Activated naive CD8-positive, alpha-beta T cell treated with anti-CD3 and anti-CD28 coated beads for 36 hours (primary cell): ENCODE measurements at places on chromosomes 12 and 14. TPM values are rescaled to one million over a fixed set of nuclear protein-coding genes. Genes with fewer than 3 reads are reported as not detected.
A peak's percentile ranks its signal among the peaks of the same experiment; 100 is the strongest.

- peaks cover 72% of the 10 kb centered on the region for H3K4me1 ChIP-seq
- peaks cover 19% of the 10 kb centered on the region for H3K36me3 ChIP-seq
- no peaks in the 10 kb centered on the region for H3K27me3 ChIP-seq
- H3K4me3 ChIP-seq: no peak overlapping the region
- DNase-seq: no peak
Measured at GRCh38 chr14:69135133-69135532, 17.8 kb downstream of the DCAF5 start.

GRCh38 chr12:71439362-71439612, 311 bp upstream of the LGR5 start:
- H3K27me3 ChIP-seq: peaks cover 73% of the 10 kb centered on the region
- peak overlapping the region; percentile 75 for H3K4me3 ChIP-seq
- H3K36me3 ChIP-seq: no peaks in the 10 kb centered on the region
- peaks cover 16% of the 10 kb centered on the region for H3K4me1 ChIP-seq
- H3K27ac ChIP-seq: no peak overlapping the region

The NYNRIN gene
- 0.08 TPM for total RNA-seq

DNA sequence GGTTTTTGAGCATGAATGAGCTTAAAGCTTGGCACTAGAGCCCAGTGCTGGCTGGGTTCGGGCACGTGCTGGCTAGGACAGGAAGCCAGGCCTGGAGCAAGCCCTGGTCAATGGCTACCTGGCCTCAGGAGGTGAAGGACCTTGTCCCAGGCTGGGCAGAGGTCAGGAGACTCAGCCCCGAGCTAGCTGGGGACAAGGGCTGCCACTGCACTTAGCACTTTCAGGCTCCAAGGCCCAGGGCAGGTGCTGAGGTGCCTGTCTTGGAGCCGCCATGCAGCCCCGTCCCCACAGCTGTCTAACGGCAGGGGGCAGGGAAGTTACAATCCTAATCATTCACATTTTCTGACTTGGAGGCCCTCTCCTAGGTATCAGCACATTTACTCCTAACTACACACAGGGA, 4.3 kb upstream of the AQP6 start:
- H3K4me1 ChIP-seq: no peaks in the 10 kb centered on the region
- H3K27me3 ChIP-seq: peaks cover 30% of the 10 kb centered on the region
- no peak overlapping the region for H3K27ac ChIP-seq
- no peak overlapping the region for H3K4me3 ChIP-seq

The THTPA gene
- total RNA-seq: 7.6 TPM

DNA sequence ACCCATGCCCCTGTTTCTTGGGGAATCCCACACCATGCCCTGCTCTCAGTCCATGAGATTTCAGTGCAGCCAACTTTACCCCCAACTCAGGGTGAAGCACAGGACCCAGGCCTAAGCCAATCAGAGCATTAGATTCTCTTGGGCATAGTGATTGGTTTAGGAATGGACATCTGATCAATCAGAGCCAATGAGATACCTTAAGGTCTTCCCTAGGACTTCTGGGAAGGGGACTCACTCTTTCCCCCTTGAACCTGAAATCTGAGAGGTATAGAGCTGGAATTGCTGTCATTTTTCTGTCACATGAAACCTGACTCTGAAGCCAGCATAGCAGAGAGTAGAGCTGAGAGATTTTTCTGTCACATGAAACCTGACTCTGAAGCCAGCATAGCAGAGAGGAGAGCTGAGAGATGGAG, 127.1 kb downstream of the ZFP36L1 start:
- H3K27ac ChIP-seq: no peak overlapping the region
- H3K4me3 ChIP-seq: no peak overlapping the region
- no peaks in the 10 kb centered on the region for H3K27me3 ChIP-seq
- H3K36me3 ChIP-seq: peaks cover 6% of the 10 kb centered on the region
- peaks cover 33% of the 10 kb centered on the region for H3K4me1 ChIP-seq

DNA sequence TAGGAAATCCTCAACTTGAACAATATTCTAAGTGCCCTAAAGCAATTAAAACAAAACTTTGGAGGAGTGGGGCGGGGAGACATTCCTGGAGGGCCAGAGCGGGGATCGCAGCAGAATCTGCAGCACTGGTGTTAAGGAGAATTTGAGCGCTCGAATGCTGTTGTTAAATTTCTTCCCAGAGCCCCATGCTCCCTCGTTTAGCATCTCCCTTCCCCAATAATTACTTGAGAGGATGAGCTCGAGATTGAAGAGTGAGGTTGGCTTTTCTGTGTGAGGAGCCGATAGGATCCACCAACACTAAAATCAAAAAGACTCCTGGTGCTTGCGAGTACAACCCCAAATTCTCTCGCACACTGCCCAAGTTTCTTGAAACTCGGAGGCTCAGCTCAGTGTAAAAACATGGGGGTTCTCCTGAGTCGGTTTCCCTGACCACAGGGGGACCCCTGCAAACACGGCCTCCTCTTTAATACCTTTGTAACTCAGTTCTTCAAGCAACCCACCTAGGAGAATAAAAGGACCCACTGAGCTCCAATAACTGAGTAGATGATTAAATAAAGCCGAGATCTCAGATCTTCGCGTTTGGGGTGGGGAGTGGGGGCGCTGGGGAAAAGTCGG, 10.2 kb upstream of the FOXG1 start:
- H3K27ac ChIP-seq: no peak overlapping the region
- DNase-seq: no peak
- peaks cover 2% of the 10 kb centered on the region for H3K36me3 ChIP-seq
- H3K4me1 ChIP-seq: no peaks in the 10 kb centered on the region
- H3K27me3 ChIP-seq: peaks cover 77% of the 10 kb centered on the region

The TDP1 gene
- 88.4 TPM for total RNA-seq

- DNase-seq: no peak
- H3K4me3 ChIP-seq: no peak overlapping the region
- H3K36me3 ChIP-seq: no peaks in the 10 kb centered on the region
- no peaks in the 10 kb centered on the region for H3K27me3 ChIP-seq
Measured at GRCh38 chr12:105409279-105409678, 78.8 kb downstream of the C12orf75 start.

The LAG3 gene
- 67.7 TPM for total RNA-seq

GRCh38 chr14:75875958-75876357, 105.8 kb downstream of the TGFB3 start:
- H3K27me3 ChIP-seq: no peaks in the 10 kb centered on the region
- no peak overlapping the region for H3K4me3 ChIP-seq
- peaks cover 10% of the 10 kb centered on the region for H3K36me3 ChIP-seq

DNA sequence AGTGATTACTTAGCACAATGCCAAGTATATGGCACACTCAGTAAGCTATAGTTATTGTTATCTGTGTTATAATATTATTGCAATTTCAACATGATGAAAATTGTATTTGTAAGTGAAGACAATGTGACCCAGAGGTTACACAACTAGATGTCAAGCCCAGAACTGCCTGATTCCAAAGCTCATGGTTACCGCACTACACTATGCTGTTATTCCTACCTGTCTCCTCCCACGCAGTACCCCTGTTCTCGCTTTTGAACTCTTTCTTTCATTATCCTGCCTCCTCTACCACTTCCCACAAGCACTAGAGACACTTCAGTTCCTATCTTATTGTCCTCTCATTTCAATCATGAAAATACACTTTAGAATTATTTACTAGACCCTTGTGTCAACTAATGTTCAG, 93.2 kb downstream of the PLCZ1 start:
- H3K36me3 ChIP-seq: no peaks in the 10 kb centered on the region
- H3K27ac ChIP-seq: no peak overlapping the region
- H3K27me3 ChIP-seq: no peaks in the 10 kb centered on the region
- no peaks in the 10 kb centered on the region for H3K4me1 ChIP-seq

DNA sequence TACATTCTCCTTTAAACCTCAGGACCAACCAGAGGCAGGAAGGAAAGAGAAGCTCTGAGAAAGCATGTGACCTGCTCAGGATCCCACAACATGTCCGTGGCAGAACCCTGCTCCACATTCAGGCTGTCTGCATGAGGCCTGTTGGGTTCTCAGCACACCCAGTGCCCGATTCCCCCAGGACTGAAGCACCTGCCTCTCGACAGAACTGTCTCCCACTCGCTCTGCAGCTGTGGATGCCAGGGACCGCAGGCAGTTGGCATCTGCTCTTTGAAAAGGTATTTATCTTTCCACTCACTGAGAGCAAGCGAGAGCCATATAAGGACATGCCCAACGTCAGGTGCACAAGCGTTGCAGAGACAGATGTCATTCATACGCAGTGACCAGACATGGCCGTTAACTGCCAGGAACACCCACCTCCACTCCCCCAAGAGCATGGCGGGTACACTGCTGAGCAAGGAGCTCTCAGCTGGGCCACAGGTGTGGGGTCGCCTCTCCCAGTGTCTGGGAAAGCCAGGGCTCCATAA, 18.9 kb downstream of the PITPNM2 start:
- peak overlapping the region; percentile 53 for H3K4me3 ChIP-seq
- H3K27me3 ChIP-seq: no peaks in the 10 kb centered on the region
- H3K27ac ChIP-seq: peak overlapping the region; percentile 80
- DNase-seq: peak; percentile 39

DNA sequence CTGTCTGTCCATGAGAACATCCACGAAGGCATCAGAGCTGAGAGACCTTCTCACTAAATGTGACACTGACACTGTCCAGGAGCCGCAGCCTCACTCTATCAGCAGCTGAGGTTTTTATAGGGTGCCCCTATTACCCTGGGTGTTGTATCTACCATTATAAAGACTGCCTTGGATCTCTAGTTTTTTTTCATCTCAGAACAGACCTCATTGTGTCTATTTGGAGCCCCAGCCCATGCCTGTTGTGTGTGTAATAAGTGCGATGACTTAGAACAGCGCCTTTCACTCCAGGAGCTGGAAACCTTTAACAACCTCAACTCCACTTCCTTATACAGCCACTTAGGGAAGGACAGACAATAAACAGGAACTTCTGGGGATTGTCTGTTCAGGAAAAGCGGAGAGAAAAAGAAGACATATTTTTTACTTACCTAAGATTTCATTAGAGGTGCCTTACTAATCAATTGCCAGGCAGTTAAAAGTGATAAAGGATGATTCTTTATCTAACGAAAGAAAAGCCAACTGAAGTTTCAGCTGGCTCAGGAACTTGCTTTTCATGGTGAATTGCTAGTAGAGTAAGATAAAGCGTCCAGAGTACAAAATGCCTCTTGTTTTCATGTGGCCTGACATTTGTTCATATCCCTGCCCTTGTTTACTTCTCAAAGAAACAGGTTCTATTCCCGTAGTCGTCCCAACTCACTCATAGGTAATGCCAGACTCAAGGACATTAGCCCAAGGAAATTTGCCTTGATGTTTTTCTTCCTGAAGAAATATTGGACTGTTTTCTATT, 420.6 kb downstream of the RAD51B start:
- no peak for DNase-seq
- H3K4me3 ChIP-seq: no peak overlapping the region
- H3K4me1 ChIP-seq: peaks cover 11% of the 10 kb centered on the region
- H3K27me3 ChIP-seq: no peaks in the 10 kb centered on the region
- H3K36me3 ChIP-seq: peaks cover 3% of the 10 kb centered on the region
- H3K27ac ChIP-seq: no peak overlapping the region

DNA sequence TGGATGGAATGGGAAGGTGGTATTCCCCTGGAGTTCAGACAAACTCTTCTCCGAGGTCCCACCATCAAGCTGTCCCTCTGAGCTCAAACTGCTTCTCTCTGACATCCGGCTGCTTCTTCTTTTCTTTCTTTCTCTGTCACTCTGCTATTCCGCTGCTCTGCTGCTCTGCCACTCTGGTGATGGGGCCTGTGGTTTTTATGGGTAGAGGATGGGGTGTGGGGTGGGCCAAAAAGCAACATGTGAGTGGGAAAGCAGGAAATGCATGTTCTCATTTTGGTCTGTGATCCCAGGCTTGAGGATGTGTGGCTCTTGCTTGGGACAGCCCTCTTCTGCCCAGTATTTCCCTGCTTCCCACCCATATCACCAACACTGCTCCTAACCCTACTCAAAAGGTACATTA, 30.6 kb downstream of the CLECL1 start:
- peak; percentile 55 for DNase-seq
- H3K36me3 ChIP-seq: peaks cover 41% of the 10 kb centered on the region
- peak overlapping the region; percentile 94 for H3K27ac ChIP-seq
- H3K4me3 ChIP-seq: peak overlapping the region; percentile 65

GRCh38 chr12:88362439-88362838, 217.8 kb downstream of the KITLG start:
- H3K36me3 ChIP-seq: no peaks in the 10 kb centered on the region
- no peak for DNase-seq
- no peaks in the 10 kb centered on the region for H3K4me1 ChIP-seq

- no peaks in the 10 kb centered on the region for H3K27me3 ChIP-seq
- H3K4me1 ChIP-seq: no peaks in the 10 kb centered on the region
- no peak overlapping the region for H3K4me3 ChIP-seq
- DNase-seq: no peak
- no peak overlapping the region for H3K27ac ChIP-seq
Measured at GRCh38 chr14:100780646-100781355, 45.1 kb upstream of the MEG3 start.

GRCh38 chr12:6313326-6313940, 3.0 kb downstream of the PLEKHG6 start:
- H3K36me3 ChIP-seq: no peaks in the 10 kb centered on the region
- H3K27ac ChIP-seq: no peak overlapping the region
- peaks cover 22% of the 10 kb centered on the region for H3K27me3 ChIP-seq
- H3K4me3 ChIP-seq: no peak overlapping the region
- no peak for DNase-seq
- H3K4me1 ChIP-seq: peaks cover 21% of the 10 kb centered on the region

DNA sequence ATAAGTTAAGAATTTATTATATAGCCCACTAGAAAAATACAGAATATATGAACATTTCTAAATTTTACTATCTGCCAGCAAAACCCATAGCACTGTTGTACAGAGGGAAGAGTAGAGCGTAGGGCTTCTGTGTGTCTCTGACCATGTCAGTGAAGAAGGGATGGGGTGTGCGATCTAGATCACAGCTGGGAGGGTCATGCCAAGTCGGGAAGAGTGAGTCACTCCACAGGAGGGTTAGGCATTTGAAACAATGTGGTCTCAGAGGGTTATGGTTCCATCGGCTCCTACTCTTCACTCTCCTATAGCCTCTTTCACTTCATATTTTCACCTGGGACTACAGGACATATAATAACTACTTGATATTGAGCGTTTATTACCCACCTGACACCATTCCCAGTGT, 185.1 kb upstream of the DDHD1 start:
- no peaks in the 10 kb centered on the region for H3K27me3 ChIP-seq
- H3K4me1 ChIP-seq: peaks cover 2% of the 10 kb centered on the region
- no peak for DNase-seq

DNA sequence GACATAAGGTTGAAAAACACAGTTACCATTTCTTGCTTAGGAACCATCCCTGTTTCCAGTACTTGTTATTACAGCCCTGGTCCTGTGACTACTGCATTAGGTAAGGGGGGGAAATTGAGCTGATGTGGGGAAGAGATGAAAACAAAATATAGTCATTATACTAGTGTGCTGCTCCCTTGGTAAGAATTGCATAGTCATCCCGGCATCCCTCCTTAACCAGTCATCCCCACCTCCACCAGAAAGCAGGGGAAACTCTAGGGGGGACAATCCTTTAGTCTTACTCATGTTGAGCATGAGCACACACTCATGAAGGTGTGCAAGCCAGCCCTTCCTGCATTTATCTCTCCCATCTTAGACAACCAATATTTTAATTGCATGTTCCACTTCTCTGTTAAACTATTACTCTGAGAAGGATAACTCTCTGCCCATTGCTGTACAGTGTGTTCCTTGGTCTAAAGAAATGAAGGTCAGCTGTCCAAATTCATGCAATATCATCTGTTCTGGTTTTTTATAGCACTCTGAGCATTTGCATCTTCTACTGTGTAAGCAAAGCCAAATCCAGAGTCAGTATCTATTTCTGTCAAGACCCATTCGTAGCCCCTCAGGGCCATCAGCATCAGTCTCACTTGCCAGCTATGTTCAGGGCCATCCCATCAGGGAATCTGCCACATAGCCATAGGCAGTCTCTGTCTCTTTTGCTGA, 46.8 kb downstream of the TMEM30B start:
- DNase-seq: no peak
- no peak overlapping the region for H3K4me3 ChIP-seq
- H3K27me3 ChIP-seq: peaks cover 11% of the 10 kb centered on the region
- no peak overlapping the region for H3K27ac ChIP-seq
- H3K36me3 ChIP-seq: no peaks in the 10 kb centered on the region
- H3K4me1 ChIP-seq: no peaks in the 10 kb centered on the region
